Activated CD4-positive, alpha-beta memory T cell treated with anti-CD3 and anti-CD28 coated beads for 36 hours (primary cell): ENCODE measurements at places on chromosomes 2 and 18.

DNA sequence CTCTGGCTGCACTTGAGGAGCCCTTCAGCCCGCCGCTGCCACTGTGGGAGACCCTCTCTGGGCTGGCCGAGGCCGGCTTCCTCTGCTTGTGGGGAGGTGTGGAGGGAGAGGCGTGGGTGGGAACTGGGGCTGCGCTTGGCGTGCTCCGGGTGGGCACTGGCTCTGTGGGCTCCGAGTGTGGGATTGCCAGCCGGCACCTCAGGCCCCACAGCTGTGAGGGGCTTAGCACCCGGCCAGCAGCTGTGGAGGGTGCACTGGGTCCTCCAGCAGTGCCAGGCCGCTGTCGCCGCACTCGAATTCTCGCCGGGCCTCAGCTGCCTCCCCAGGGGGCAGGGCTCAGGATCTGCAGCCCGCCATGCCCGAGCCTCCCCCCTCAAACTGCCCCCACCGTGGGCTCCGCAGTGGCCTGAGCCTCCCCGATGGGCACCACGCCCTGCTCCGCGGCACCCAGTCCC lies 808.0 kb upstream of the SOX11 start:
- no peak for DNase-seq

GRCh38 chr2:62296034-62296831 lies 100.3 kb downstream of the B3GNT2 start:
- DNase-seq = no peak

DNA sequence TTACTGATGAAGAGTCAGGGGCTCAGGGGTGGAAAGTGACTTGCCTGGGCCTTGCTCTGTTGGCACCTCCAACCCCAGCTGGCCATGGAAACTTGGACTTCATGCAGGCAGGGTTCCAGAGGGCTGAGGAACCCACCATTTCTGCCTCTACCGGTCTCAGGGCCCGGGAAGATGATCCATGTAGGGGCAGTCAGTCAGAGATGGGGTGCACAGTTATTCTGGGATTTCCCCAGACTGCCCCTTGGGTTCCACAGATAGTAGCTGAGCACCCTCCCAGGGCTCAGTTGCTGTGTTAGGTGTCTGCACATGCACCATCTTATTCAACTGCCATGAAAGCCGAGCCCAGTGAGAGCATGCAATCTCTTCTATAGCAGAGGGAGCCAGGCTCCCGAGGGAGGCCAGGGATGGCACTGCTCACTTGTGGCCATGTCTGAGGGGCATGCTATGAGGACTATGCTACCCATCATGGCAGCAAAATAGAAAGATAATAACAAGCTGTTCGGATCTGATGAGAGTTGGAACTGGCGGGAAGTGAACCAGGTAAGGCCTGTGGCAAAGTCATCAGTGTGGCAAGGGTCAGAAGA lies 37.3 kb downstream of the RHOB start:
- DNase-seq = no peak

DNA sequence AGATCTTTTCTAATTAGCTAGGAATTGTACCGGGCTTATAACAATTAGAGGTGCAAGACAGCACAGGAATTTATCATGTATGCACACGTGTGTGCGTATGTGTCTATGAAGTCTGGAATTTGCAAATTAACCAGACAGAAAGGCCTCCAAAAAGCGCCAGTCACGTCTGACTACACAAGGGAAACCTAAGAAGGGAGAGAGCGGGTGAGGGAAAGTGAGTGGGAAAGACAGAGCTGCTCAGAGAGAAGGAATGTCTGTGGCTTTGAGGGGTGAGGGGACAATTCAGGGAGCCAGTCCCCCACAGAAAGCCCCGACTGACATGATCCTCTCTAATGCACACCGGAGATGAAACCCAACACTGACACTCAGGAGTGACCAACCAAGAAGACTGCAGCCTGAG lies 197.7 kb upstream of the SH3BP4 start:
- no peak for DNase-seq

DNA sequence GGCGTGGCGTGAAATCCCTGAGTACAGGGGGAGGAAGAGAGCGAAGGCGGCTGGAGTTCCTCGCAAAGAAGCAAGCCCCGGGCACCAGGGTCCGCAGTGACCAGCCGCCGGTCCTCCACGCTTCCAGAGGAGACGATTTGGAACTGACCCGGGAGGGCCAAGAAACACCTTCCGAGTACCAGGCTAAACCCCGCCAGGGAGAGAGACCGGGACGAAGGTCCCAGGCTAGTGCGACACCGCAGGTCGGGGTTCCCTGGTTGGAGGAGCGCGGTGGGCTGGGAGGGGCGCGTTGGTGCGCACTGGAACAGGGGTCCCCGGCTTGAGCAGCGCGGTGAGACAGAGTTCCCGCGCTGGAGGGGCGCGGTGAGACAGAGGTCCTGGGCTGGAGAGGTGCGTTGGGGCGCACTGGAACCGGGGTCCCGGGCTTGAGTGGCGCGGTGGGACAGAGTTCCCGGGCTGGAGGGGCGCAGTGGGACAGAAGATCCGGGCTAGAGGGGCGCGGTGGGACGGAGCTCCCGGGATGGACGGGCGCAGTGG lies 901 bp downstream of the WDFY1 start:
- peak; percentile 45 for DNase-seq

GRCh38 chr2:223541546-223541945 lies 60.6 kb downstream of the SCG2 start:
- no peak for DNase-seq

- DNase-seq = no peak
Observed at GRCh38 chr2:140262908-140263307, 1482.7 kb upstream of the NXPH2 start.

- no peak for DNase-seq
Observed at GRCh38 chr2:137179542-137179941, 414.2 kb downstream of the THSD7B start.

DNA sequence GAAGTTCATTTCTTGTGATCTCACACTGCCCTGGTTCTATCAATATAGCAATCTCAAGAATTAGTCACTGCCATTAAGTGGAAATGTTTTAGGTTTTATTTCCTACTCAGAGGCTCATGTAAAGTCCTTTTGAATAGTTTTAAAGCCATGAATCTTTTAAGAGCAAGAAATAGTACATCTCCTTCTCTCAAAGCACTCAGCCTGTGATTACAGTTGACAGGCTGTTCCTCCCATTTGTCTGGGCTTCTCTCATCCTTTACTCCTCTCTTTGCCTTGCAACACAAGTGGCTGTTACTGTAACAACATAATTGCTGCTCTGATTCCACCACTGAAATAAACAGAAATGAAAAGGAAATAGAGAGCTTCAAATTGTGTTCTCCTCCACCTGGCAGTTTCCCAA lies 18.4 kb downstream of the GRP start:
- no peak for DNase-seq

- DNase-seq = no peak
Observed at GRCh38 chr2:101981504-101981903, 10.3 kb upstream of the IL1R2 start.

- DNase-seq = no peak
Observed at GRCh38 chr18:55497825-55498403, 90.1 kb downstream of the TCF4 start.

DNA sequence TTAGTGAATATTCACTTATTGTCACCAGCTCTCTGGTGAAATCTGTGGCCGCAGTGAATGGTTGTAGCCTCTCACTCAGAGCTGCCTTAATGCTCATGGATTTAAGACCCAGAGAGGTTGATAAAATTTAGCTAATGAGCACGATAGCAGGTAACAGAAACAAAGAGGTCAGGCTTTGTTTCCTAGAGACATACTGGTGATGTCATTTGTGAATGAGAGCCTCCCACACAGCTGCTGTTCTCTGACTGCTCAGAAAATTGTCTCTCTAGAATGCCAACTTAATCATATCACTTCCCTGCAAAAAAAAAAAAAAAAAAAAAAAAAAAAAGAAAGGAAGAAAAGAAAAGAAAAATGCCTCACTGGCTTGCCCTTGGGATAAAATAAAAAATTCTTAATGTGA lies 411.7 kb upstream of the MYT1L start:
- DNase-seq = no peak

- no peak for DNase-seq
Observed at GRCh38 chr2:128834880-128835252, 516.2 kb upstream of the HS6ST1 start.

DNA sequence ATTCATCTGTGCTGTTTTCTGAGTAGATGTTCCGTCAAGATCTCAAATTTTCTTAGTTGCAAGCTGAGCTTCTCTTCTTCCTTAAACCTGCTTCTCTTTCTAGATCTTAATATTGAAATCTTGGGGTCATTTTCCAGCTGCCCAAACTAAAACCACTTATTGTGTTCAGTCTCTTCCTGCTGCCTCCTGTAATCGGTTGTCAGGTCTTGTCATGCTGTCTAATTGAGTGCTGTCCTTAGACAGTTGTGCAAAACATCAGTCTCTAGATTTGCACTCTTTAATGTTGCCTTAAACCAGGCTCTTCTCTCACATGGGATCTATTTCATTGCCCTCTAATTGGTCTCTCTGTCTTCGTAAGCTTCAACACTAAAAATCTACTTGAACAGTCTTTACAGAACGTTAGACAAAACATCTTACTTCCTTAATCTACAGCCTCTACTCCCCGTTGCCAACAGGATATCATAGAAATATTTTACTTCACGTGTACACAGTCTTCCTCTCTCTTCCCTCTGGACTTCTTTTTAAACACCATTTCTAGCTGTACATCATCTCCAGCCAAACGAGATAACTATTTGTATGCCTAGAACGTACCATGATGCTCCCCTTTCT lies 34.9 kb downstream of the GPD2 start:
- no peak for DNase-seq

- no peak for DNase-seq
Observed at GRCh38 chr2:131094463-131095281, 1.4 kb upstream of the FAM168B start.

DNA sequence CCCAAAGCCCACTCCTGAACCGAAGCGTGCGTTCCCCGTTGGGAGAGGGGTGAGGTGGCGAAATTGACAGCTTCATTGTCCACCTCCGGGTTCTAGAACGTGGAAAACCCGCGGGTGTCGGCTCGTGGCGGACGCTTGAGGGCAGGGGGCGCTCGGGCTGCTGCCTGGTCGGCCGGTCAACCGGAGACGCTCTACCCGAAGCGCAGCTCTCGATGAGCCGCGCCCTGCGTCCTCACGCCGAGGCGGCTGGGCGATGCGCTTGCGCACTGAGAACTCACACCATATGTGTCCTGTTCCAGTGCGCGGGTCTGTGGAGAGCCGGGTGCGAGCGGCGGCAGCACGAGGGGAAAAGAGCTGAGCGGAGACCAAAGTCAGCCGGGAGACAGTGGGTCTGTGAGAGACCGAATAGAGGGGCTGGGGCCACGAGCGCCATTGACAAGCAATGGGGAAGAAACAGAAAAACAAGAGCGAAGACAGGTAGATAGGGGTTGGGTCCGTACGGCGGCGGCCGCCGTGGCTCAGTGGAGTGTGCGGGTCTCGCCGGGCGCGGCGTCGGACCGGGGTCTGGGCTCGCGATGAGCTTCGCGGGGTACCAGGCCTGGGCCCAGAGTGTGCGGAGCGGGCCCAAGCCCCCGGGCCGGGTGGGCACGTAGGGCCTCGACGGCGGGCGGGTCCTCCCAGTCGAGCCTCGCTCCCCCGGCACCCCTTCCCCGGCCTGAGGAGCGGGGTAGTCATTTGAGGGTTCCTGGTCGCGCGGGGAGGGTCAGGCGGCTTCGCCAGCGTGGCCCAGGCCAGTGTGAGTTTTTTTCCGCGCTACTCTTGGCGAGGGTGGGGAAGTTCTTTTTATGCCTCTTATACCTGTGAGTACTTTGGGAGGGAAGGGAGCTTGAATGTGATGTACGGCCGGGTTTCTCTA lies at the start of gene EIF5B:
Gene EIF5B (plus strand): TSS at position 277 of the 916 bp plus-strand sequence. CDS start 166 bp downstream, at position 443.
- DNase-seq = peak; percentile 95

GRCh38 chr2:121382744-121383143 lies 97.7 kb upstream of the TFCP2L1 start:
- DNase-seq = no peak

- no peak for DNase-seq
Observed at GRCh38 chr18:5414546-5414945, 119.0 kb upstream of the ZBTB14 start.
